ENCODE measurements at places on chromosomes 2 and 18. TPM values are rescaled to one million over a fixed set of nuclear protein-coding genes. Genes with fewer than 3 reads are reported as not detected.

ZSWIM2 gene
- total RNA-seq: not detected

C1GALT1C1L gene
- not detected for total RNA-seq

INHA gene
- total RNA-seq: not detected

AFF3 gene
- total RNA-seq: 228 TPM

EFEMP1 gene
- total RNA-seq: not detected

CXCR4 gene
- 200 TPM for total RNA-seq

LRRC30 gene
- total RNA-seq: not detected

LOXL3 gene
- total RNA-seq: 1.4 TPM

MYOM1 gene
- 4.1 TPM for total RNA-seq

COBLL1 gene
- 222 TPM for total RNA-seq

ASPRV1 gene
- total RNA-seq: 0.56 TPM

Measured in activated B cell treated with CpG ODN at 0.5 μM for 24 hours (primary cell).